Caudate nucleus (tissue), 63 donors: ENCODE measurements at places on chromosomes 5 and 9.
A peak's percentile ranks its signal among the peaks of the same experiment; 100 is the strongest.

- DNase-seq, result no peak
These were observed 1.2 kb downstream of the USP20 start for GRCh38 chr9:129836311-129837007.

DNA sequence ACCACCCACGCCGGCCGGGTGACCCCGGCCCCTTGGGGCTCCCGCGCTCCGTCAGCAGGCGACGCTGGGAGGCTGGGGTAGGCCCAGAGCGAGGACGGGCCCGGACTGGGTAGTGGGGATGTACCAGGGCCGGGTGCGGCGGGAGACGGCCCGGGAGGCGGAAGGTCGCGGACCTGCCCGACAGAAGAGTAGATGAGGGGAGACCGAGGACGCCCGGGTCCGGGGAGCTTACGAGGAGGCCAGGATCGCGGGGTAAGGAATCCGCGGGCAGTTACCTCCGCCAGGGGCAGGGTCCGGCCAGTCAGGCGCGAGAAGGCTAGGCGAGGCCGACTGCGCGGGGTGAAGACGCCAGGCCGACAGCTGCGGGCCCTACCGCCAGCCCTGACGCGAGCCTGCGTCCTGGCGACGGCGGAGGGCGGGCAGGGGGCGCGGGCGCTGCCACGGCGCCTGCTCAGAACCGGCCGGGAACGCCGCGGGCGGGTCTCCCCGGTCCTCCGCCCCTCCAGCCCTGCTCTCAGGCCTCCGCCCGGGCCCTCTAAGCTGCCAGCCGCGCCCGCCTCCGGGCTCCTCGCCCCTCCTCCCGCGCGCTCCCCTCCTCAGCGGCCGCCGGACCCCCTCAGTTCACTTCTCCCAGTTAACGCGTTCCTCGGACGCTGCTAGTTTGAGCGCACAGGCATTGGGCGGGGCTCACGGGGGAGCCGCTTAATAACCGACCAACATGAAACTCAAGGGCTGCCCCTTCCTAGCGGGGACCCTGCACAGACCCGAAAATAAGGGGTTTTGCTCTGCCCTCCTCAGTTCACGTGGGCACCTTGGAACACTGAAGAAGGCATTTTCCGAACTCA, at the start of gene CPLANE1:
Gene CPLANE1, minus strand, starts transcription at position 407 of the 845 bp plus-strand sequence. CDS start 1,678 bp downstream, outside the sequence.
- peak; percentile 75 for DNase-seq

DNA sequence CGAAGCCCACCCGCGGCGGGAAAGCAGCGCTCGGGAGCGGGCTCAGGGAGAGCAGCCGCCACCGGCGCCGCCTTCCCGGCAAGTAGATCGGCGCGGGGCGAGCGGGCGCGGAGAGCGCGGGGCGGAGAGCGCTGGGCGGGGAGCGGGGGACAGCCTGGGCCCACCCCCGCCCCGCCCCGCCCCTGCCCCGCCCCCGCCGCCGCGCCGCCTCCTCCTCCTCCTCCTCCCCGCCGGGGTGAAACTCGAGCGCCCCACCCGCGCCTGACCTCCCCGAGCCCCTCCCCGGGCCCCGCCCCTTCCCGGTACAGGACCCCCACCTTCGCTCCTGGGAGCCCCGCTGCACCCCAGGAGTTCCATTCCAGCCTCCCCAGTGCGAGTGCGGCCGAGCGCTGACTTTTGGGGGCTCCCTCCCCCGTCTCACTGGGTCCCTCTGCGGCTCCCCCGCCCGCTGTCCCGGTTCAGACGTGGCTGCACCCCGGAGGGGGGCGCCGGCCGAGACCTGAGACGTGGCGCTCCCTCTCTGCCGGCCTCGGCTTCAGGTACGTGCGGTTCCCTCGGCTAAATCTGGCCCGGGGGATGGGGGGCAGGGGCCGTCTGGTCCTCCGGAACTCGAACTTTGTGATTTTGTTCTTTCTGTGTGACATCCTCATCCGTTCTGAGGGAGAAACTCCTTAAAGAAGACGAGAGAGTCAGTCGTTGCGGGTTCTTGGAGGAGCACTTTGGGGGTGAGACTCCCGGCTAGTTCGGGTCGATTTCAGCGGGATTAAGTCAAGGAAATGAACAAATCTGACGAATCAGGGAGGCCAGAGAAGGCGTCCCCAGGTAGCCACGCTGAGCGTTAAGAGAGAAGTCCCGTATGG, at the start of gene SEMA5A:
Gene SEMA5A, minus strand, starts transcription at position 84 of the 860 bp plus-strand sequence. CDS start 166,129 bp downstream, outside the sequence.
- DNase-seq, result peak; percentile 13

- no peak for DNase-seq
These were observed 182.2 kb downstream of the MAPKAP1 start for GRCh38 chr9:125524583-125525355.

- DNase-seq, result no peak
These were observed 497.4 kb upstream of the CCNG1 start for GRCh38 chr5:162939991-162940390.

DNA sequence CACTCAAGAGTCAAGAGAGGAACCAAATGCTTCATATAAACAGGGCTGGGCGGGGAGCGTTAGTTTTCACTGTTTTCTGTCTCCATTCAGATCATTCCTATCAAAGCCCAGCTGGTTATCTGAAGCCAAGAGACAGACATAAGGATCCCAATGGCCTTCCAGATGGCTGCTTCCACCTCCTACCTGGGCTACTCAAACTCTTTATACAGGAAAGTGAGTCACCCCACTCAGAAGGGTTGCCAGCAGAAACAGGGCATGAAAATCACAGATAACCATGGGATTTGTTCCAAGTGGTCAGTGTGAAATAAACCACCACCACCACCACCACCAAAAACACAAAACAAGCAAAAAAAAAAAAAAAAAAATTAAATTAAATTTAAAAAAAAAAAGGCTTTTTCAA, 5.5 kb downstream of the PRSS3 start:
- no peak for DNase-seq

- no peak for DNase-seq
These were observed 46.3 kb upstream of the CCDC112 start for GRCh38 chr5:115342590-115343377.

- DNase-seq, result no peak
These were observed 36.5 kb upstream of the SYNPO start for GRCh38 chr5:150604010-150604409.

DNA sequence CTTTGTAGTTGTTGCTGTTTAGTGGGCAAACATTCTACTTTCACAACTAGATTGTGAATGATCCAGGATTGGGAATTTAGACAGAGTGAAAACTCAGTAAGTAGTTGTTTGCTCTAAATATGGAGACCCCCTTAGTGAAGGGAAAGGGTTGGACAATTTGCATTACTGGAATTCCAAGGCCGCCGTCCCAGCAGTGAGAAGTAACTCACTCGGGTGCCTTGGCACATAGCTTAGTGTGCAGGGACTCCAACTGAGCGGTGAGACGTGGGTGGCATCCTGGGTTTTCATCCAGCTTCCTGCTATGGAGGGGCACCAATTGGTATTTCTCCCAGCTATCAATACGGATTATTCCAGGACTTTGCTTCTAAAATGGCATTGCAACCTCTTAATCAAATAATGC, 69.7 kb upstream of the FCN1 start:
- DNase-seq, result no peak

- DNase-seq, result no peak
These were observed 46.1 kb downstream of the ASTN2 start for GRCh38 chr9:117368684-117369230.

DNA sequence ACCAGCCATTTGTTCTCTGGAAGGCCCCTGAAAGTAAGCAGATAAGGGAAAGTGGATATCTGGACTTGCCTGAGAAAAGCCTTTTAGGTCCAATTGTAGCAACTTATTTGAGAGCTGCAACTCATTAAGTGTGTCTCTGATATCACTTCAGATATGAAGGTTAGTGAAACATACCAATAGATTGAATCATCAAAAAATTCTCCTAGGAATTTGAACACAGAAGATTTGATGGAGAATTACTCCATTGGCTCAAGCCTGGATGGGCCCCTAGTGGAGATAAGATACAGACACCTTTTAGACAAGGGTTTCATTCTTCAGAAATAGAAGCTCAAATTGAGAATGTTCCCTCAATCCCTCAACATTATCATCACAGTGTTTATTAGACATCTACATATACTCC, 356.7 kb downstream of the NDUFS4 start:
- DNase-seq, result no peak
